ENCODE measurements at places on chromosomes 1 and 21.

GRCh38 chr1:21232044-21232443, 55.3 kb upstream of the EIF4G3 start:
- no peak for DNase-seq

- no peak for DNase-seq
Measured at GRCh38 chr1:238653693-238654321, 732.6 kb upstream of the CHRM3 start.

DNA sequence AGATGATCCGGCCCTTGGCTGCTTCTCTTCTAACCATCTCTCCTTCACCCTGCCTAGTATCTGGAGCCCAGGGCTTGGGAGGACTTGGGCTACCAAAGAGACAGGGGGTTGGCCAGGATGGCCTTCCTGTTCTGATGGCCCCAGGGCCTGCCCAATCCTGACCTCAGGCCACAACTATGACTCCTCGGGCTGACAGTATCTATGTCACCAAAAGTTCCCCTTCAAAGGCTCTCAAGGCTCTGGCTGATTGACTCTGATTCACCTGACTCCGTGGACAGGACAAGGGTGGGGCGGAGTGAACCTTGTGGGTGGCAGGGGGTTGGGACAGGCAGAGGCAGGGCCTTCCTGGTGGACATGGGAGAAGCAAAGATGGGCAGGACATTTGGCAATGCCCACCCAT, 12.7 kb downstream of the MEF2D start:
- DNase-seq: no peak

DNA sequence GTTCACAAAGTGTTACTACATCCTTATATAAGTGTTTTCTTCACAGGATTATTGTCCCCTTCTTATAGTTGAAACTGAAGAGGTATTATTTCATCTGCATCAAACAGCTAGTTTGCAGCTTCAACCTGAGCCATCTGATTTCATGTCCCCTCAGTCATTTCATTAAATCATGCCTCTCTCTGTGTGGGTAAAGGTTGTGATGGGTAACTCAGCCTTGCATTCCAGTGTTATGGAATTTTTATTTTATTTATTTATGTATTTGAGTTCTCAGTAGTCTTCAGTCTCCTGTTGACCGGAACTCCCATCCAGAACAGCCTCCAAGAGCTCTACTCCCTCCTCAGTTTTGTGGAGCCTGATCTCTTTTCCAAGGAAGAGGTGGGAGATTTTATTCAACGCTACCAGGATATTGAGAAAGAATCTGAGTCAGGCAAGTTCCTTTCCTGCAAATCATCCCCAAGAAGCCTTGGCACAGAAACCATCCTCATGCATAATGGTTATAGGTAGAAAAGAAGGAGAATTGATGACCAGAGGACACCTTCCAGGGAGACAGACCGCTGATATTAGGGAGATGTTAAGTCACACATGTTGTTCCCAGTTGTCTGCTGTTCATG, 21.8 kb downstream of the CHD1L start:
- DNase-seq: no peak

DNA sequence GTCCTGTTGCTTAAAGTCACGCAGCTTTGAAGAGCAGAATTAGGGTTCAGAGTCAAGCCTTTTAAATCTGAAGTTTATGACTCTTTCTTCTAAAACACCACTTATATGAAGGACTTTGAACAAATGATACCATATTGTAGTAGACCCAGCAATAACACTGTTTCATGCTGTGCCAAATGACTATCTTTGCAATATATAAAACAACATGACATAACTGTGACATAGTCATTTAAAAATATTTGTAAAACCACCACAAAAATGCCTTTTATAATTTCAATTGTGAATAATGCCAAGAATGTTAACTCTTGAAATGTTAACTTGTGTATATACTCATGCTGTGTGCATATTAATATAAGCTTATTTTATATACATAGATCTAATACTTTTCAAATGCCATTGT, 452.1 kb upstream of the NEGR1 start:
- no peak for DNase-seq

DNA sequence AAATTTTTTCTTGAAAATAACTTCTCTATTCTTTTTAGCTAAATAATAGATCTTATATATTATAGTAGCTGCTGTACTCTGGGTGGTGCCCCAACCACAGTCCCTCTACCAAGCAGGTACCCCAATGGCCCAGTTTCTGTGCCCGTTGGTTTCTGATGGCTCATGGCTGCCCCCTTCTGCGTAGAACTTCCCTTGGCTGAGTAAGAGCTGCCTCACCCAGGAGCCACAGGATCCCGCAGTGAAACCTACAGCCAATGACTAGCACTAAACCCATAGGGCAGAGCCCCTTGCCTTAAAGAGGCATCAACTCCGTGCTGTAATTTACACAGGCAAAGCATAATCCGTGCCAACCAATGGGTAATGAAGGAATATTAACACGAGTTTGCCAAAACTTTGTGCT, 247.5 kb downstream of the USH2A start:
- no peak for DNase-seq

DNA sequence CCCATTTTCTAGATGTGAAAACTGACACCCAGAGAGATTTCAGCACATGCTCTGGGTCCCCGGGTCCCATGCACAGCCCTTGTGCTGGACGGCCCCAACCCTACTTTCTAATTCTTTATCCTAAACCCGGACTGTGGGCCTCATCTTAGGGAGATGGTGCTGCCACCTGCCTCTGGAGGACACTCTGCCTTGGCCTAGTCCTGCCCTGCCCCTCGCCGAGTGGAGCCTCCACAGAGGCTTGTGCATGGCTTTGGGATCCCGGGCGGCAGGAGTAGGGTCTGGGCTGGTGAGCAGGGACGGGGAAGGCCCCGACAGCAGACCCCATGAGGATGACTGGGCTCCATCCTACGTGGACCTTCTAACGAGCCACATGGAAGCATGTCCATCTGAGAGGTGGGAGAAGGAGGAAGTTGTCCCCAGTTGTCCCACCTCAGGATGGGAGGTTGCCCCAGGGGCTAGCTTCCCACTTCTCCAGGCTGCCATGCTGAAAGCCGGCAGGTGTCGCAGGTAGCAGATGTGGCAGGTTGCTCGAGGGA, 12.4 kb downstream of the MX2 start:
- DNase-seq: no peak

DNA sequence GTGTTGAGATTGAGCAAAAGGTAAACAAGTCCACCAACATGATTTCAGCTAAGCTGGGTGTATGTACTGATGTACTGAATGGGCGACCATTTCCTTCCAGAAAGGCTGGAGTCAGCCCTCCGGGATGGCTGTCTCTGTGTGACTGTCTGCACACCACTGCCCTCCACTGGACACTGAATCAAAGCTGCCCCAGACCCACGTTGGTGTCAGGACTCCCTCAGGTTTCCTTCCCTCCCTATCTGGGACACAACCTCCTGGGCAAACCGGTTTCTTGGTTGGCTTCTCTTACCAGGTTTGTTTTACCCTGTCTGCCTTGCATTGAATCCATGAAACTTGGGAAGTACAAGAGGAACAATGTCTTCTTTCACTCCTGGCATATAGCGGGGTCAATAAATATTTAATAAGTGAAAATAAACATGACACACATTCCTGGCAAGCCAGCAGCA, 5.3 kb upstream of the SRP9 start:
- DNase-seq: peak; percentile 83

DNA sequence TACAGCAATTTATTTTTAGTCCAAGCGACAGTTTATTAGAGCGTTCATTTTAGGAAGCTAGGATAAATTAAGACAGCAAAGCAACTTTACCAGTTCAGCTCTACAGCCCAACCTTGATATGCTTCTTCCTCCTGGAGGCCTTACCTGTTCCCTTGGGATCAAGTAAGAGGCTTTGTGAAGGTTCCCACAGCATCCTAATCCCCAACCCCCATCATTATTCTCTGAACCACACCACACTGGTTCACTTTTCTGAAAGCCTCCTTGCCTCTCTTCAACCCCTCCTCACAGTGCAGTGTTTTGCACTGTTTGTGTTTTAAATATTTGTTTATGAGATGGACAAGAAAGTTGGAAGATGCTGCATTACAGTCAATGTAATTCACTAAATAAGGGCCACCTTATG, 126.3 kb upstream of the CXADR start:
- DNase-seq: no peak

GRCh38 chr1:162019446-162019845, 4.2 kb downstream of the OLFML2B start:
- DNase-seq: no peak

- DNase-seq: no peak
Measured at GRCh38 chr1:53562291-53562980, 103.2 kb downstream of the DMRTB1 start.

GRCh38 chr1:77744576-77744975, 15.1 kb downstream of the USP33 start:
- DNase-seq: no peak

DNA sequence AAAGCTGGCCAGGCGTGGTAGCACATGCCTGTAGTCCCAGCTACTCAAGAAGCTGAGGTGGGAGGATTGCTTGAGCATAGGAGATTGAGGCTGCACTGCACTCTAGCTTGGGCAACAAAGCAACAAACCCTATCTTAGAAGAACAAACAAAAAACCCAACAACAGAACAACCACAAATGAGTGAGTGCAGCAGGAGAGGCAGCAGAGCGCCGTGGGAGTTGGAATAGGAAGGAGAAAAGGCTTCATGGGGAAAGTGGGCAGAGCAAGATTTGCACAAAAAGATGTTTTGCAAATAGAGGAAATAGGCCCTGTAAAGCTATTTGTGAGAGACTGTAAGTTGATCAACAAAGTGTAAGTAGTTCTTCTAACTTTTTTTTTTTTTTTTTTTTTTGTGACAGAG, 19.6 kb downstream of the SMAP2 start:
- no peak for DNase-seq

DNA sequence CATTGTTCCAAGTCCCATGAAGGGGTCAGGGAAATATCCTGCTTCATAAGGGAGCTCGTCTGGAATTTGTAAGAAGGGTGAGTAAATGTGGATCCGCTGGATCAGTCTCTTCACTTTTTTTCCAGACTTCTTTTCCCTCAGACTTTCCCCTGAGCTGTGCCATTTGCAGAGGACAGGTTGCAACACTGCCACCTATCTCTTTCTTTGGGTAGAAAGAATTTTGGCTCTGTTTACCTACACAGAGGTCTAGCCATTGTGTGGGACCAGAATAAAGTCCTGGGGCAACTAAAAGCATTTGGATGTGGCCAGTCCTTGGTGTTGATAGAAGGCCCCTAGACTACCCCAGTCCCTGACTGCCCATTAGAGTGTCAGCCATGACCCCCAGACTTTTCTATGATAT, 1146.7 kb upstream of the PRMT6 start:
- no peak for DNase-seq

DNA sequence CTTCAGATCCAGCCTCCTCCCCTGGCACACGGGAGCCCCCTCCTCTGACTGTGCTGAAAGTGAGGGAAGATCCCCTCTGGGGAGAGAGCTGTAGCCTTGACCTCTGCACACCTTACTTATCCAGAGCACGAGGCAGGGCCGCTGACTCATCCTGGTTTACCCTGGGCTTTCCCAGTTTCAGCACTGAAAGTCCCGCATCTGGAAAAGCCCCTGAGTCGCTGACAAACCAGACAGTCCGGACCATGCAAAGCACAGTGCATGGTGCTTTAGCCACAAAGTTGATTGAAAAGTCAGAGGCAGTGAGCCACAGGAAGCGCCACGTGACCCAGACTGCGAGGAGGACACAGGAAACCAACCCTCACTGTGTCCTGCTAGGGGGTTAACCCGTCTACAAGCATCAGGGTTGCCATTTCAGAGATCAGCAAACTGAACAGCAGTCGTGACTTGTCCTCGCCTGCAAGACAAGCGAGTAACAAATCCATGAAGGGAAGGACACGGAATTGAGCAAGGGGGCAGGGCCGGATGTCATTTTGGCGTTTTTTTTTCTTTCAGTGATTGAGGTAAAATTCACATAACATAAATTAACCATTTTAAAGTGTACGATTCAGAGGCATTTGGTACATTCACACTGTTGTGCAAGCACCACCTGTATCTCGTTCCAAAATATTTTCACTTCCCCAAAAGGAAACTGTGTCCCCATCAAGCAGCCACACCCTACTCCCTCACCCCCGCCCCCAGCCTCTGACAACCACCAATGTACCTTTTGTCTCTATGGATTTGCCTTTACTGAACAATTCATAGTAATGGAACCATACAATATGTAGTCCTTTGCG, 19.9 kb upstream of the IFNGR2 start:
- no peak for DNase-seq

- no peak for DNase-seq
Measured at GRCh38 chr1:151898519-151898991, 10.8 kb downstream of the THEM4 start.

All from type B pancreatic cell (in vitro differentiated cells).